Activated CD8-positive, alpha-beta memory T cell treated with anti-CD3 and anti-CD28 coated beads for 1 hour (primary cell): ENCODE measurements at places on chromosomes 5 and 9.

DNA sequence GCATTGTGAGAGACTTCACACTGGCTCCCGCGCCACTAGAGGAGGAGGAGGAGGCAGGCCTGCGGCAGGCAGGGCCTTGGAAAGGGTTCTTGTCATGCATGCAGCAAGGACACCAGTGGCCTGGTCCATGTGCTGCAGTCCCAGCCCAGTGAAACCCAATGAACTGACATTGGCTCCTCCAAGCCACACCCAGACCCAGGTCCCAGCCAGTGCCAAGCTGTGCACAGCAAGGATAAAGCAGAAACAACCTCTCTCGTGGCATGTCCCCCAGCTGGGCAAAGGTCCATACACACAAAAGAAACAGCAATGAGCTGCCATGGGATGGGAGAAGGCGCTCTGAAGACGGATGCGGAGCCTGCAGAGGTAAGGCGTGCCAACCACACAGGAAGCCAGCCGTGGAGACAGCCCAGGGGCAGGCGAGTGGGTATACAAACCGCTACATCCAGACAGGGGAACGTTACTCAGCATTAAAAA is 89.2 kb downstream of the SEMA4D start:
- no peak for DNase-seq

DNA sequence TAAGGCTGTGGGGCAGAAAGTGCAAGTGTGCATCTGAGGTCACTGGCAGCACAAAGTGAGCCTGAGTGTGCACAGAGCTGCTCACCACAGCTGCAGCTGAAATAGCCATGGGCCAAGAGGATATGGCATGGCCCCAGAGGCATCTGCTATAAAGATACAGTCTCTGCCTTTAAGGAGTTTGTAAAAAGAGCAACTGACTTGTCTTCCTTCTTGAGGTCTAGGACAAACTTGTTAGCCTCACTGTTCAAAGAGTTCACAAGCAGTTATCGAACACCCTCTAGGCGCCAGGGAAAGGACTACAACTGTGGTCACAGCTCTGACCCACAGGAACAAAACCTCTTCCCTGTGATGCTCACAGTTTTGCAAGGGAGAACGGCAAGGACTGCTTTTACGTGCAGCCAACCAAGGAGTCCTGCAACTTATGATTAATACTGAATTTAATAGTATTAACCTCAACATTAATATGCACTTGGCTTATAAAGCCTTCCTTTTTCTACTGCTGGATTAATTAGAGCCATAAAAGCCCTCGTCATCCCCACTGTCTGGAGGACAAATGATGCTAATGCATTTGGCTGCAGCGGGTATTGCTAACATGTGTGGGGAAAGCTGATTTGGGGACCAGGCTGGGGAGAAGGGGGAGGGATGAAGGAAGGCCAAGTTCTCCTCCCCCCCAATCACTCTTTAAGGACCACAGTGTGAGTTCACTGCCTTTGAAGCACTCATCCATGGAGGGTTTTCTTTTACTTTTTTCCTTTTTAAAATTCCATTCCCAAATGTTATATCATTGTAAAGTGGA is 189.8 kb upstream of the TRIM32 start:
- DNase-seq = no peak

DNA sequence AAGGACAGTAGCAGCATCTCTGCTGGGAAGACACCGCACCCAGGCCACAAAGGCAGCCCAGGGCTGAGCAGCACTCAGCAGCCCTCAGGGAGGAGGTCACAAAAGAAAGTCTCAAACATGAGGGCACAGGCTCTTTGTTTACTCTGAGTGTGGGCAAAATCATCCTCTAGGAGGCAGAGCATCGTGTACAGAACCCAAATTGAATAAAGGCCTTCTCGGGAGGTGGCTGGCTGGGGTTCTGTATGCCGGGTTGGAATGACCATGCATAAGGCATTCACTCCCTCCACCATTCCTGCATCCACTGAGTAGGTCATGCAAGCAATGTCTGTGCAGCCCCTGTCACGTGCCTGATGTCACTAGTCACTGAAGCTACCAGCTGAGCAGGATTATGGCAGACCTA is 412.8 kb downstream of the SPOCK1 start:
- no peak for DNase-seq

GRCh38 chr5:53478411-53479044 is 1.9 kb upstream of the FST start:
- no peak for DNase-seq

- DNase-seq = no peak
These were observed 212.2 kb downstream of the TRIO start for GRCh38 chr5:14355391-14355790.

- no peak for DNase-seq
These were observed 42.4 kb downstream of the EXD3 start for GRCh38 chr9:137380606-137381005.

- no peak for DNase-seq
These were observed 2.2 kb upstream of the GNPDA1 start for GRCh38 chr5:142014911-142015584.

- no peak for DNase-seq
These were observed 18.1 kb downstream of the RAI14 start for GRCh38 chr5:34674187-34674586.

GRCh38 chr9:105127863-105128220 is 116.6 kb upstream of the SLC44A1 start:
- peak; percentile 11 for DNase-seq

GRCh38 chr5:134268019-134268601 is 42.2 kb upstream of the PPP2CA start:
- DNase-seq = no peak

- no peak for DNase-seq
These were observed 435.6 kb downstream of the EFNA5 start for GRCh38 chr5:107235167-107235566.

DNA sequence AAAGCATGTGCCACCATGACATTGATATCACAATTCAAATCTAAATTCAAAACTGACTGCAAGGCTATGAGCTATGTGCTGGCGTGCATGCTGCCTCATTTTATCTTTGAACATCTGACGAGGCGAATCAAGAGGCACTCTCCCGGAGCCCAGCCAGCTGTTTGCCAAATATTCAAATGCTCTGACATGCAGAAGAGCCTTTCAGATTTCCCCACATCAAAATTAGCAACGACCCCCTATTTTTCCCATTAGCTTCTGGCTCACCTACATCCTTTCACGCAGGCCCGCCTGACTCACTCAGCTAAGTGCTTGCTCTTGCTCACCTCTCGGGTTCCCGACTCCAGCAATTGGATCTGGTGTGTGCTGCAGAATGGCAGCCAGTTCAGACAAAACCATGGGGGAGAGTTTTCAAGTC is 159.0 kb downstream of the NR2F1-AS1 start:
- no peak for DNase-seq

GRCh38 chr5:124444147-124444775 is 302.2 kb downstream of the ZNF608 start:
- DNase-seq = no peak

GRCh38 chr5:74647096-74647495 is 6.6 kb upstream of the ENC1 start:
- no peak for DNase-seq

GRCh38 chr9:32867601-32868204 is 84.4 kb downstream of the TMEM215 start:
- no peak for DNase-seq

- no peak for DNase-seq
These were observed 180.5 kb downstream of the RFK start for GRCh38 chr9:76213751-76214150.

GRCh38 chr5:1853531-1853930 is 29.2 kb downstream of the IRX4 start:
- no peak for DNase-seq

DNA sequence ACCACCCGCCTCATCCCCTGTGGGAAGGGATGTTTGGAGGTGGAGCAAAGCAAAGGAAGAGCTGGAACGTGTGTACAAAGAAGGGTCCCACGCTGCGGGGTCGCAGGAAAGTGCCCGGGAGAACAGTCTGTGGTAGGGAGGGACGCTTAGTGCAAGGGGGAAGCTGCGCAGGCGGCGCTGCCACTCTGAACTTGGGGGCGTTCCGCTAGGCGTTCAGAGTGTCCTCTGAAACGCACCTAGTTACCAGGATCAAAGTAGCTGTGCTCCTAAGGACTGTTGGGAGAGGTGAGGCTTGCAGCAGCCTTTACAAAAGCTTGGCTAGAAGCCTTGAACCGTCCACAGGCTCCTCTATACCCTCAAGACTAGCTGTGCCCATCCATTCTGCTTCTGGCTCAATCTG is 29.3 kb upstream of the PDE8B start:
- no peak for DNase-seq

DNA sequence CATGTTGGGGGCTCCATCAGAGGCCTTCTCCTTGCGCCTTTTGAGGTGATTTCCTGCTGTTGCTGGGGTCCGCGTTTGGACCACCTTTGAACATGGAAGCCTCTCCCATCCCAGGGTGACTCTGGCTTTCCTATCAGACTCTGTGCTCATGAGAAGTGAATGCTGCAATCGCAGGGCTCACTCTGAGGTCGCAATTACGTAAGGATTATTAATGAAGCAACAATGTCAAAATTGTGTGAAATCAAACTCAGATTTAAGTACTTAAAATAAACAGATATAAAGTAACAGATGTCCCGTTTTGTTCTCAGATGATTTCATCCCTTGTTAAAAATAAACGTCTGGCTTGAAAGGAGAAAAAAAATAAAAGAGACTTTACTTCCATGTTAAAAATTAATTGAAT is 634.2 kb downstream of the BNC2 start:
- DNase-seq = no peak

DNA sequence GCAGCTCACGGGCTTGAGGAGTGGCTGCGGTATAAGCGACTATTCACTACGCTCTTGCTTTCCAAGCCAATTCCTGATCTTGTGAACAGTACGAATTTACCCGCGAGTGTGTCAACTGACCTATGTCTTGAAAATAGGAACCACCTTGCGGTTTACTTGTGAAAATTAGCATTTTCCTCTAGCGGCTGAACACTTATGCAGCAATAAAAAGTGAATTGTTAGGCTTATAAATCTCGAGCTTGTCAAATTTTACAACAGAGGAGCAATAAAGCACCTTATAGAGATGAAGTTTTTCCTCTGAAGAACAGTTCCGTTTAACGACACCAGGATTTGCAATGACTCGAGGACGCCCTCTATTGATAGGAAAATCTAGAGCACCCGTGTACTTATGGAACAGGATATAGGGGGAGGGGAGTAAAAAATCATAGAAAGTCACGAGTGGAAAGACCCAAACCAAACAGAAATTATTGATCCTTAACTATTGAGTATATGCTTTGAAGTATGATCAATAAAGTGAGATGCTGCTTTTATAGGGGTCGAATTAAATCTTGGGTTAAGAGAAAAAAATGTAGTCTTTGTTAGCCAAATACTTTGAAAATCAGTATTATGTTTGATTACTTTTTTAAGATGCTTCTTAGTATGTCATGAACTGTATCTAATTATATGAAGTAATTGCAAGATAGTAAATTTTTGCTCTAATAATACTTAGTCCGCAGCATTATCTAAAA is 1.9 kb upstream of the RGMB start:
- DNase-seq = no peak

GRCh38 chr5:162496100-162496808 is 428.7 kb downstream of the GABRG2 start:
- no peak for DNase-seq

- no peak for DNase-seq
These were observed 43.4 kb upstream of the PLPP6 start for GRCh38 chr9:4618700-4619099.

- no peak for DNase-seq
These were observed 24.3 kb upstream of the F2R start for GRCh38 chr5:76691467-76692273.

DNA sequence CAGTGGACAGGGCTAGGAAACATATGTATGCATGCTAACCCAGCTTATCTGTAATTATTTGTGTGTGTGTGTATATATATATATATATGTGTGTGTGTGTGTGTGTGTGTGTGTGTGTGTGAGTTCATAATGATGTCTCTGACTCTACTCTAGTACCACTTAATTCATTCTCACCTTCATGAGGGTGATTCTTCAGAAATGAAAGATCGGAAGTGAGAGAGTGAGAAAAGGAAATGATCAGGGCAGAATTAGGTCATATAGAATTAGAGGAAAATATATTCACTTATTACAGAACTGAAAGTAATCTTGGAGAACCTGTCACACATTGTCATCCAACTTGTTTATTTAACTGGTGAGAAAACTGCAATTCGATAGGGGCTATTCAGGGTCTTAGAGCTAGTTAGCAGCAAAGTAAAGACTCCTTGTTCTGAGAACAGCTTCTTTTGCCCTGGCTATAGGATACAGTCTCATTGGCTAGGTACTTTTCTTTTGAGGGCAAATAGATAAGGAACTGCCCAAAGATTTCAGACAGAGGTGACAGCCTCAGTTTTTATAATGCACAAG is 58.8 kb downstream of the C9orf153 start:
- DNase-seq = no peak

GRCh38 chr9:136759436-136760325 is 1.6 kb upstream of the LCN8 start:
- no peak for DNase-seq

DNA sequence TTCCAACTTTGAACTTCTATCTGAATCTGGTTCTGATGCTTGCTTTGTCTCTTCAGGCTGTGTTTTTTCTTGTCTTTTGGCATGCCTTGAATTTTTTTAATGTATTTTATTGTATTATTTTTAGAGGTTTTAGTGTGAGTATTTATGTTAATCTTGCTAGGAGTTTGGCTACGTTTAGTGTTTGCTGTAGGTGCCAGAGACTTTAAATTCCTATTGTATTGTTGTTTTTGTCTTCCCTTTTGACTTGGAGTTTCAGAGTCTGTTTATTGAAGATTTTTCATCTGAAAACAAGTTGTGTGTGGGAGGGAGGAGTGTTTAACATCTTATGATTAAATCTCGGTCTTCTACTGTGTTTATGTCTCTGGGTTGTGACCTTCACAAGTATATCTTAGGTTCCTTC is 956.8 kb downstream of the TLE1 start:
- no peak for DNase-seq

DNA sequence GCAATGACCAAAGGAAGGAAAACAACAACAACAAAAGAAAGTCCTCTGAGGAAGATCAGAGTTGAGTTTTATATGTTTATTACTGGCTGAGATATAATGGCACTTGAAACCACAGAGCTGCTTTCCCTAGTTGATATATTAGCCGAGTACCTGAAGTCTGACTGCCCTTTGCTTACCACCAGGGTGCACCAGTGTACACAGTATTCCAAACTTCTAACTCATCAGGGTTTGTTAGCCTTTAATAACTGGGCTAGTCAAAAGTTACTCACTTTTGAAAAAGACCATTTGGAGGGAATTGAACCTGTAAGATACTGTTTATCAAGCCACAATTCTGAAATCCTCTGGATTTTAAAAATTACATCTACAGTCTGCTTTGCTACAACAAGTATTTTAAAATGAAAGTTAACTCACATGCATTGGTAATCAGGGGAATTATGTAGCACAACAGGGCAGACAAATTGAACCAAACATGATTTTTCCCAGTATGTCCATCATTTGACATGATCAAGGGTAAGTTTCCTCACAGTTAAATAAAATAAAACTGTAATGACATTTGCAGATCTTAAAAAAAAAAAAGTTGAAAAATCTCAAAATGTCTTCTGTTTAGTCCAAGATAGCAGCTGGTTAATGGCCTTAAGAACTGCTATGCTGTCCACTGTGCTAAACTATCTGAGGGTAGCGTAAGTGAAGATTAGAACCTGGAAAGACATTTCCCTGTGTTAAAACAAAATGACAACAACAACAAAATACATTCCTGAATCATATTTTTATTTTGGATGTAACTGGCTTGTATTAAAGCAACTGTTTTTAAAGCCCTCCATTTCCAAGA is 57.3 kb upstream of the C6 start:
- no peak for DNase-seq

GRCh38 chr5:76723906-76724305 is 8.0 kb downstream of the F2R start:
- DNase-seq = no peak

- DNase-seq = no peak
These were observed 26.2 kb downstream of the AGTPBP1 start for GRCh38 chr9:85715587-85715986.
